NCI-H2171 treated with DMSO at 0.1 percent for 48 hours (cell line): ENCODE measurements at places on chromosomes 5 and 9.

GRCh38 chr9:114382699-114383520 lies 4.9 kb downstream of the AKNA start:
- no peak for DNase-seq

DNA sequence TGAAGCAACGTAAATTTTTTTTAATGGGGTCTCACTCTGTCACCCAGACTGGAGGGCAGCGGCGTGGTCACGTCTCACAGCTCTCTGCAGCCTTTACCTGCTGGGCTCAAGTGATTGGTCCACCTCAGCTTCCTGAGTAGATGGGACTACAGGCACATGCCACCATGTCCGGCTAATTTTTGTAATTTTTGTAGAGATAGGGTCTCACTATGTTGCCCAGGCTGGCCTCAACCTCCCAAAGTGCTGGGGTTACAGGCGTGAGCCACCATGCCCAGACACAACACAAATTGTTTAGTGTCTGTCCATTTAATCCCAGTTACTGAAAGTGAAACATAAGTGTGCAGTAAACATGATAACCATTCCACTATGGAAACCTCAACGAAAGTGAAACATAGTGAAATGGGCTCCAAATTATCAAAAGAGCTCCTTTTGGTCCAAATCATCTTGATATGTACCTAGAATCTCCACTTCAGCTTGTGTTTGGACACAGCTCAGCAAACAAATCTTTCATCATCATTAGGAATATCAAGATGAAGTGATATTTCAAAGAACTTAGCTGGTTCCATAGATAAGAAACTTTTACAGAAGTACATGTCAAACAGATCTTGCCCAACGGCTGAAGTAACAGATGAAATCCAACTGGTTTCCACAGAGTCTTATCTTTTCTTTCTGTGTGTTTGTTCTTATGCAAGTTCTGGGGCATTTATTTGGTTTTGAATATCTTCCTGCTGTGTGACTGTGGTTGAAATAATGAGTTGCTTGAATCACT lies 41.2 kb upstream of the PLPP1 start:
- DNase-seq: no peak

GRCh38 chr9:95005278-95006143 lies 279.0 kb downstream of the AOPEP start:
- DNase-seq: peak; percentile 42

- DNase-seq: no peak
These were observed 18.1 kb downstream of the MAMDC2 start for GRCh38 chr9:70061776-70062175.

GRCh38 chr9:133641396-133641655 lies 5.2 kb downstream of the DBH start:
- peak; percentile 38 for DNase-seq

- no peak for DNase-seq
These were observed 61.0 kb upstream of the RAPGEF1 start for GRCh38 chr9:131800843-131801242.

DNA sequence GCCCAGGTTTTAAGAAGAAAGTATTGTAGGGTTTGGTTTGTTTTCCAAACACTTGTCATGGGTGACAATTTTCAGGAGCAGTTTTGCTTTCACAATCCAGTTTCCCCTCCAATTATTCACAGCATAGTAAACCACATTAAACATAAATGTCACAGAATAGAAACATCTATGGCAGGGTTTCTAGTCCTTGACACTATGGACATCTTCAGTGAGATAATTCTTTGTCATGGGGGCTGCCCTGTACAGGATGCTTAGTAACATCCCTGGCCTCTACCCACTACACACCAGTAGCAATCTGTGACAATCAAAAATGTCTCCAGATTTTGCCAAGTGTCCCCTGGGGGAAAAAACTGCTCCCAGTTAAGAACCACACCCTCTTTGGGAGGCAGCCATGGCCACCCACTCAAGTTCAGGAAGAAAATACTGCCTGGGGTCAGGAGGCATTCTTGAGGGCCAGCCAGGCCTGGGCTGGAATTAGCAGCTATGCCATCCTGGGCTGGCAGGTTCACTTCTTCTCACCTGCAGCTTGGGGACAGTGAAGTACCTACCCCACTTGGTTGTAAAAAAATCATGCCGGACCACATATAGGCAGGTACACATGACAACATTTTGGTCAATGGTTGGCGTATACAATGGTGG lies 116.3 kb downstream of the HSD17B3 start:
- no peak for DNase-seq

GRCh38 chr9:78767490-78767889 lies 470.6 kb downstream of the PSAT1 start:
- DNase-seq: no peak

DNA sequence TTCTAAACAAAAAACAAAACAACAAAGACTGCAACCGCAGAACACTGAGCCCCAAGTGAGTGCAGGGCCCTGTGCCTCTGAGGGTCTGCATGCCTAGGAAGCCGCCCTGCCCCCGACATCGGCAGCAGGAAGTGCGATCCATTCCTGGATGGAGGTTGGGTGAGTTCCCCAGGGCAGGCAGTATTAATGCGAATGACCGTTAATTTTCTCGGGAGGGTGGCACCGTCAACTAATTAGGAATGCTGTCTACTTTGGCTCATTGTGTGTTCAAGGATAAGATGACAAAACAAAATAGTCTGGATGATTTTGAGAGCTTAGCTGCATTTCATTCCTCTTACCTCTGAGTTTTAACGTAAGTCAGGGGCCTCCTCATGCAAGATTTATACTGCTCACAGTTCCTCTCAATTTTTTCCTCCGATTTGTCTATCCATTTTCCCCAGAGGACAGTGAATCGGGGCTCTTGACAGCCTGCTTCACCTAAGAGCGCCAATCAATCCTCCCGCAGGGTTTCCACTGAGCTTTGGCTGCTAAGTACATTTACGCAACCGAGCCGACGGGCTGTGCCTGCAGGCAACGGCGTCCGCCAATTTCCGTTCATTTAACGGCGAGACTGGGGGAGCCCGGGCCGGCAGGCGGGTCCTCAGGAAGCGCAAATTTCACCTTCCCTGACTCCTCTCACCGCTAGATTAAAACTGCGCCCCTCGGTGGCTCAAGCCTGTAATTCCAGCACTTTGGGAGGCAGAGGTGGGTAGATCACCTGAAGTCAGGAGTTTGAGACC lies 2.9 kb upstream of the NXNL2 start:
- peak; percentile 4 for DNase-seq

DNA sequence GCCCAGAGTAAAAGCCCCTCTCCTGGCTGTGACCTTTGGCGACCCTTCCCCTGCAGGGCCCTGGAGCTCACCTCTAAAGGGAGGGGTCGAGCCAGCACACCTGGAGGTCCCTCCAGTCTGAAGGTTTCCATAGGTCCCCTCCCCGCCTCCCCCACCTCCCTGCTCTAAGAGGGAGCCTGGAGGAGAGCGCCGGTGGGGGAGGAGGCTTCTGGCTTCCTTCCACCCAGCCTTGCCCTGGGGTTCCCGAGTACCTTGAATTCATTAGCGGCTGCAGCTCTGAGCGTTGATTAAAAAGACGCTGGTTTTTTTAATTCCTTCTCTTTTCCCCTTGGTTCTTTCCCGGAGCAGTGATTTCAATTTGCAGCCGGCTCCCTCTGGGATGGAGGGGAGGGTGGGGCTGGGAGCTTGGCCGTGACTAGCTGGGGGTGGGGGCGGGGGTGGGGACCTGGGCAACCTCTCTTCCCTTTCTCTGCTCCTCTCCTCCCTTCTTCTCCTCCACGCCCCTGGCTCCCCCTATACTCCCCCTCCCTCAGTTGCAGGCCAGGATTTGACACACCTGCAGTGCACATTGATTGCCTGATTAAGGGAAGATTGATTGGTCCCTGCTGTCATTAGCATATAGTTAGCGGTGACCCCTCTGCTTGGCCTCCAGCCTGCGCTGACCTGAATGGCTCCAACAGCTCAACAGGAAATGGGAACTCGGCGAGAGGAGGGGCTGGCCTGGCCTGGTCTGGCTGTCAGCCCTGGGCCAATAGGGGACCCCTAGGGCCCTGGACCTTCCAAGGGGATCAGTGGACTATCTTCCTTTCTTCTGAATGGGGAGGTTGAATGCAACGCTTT lies 67.5 kb upstream of the RAPGEF1 start:
- peak; percentile 84 for DNase-seq

DNA sequence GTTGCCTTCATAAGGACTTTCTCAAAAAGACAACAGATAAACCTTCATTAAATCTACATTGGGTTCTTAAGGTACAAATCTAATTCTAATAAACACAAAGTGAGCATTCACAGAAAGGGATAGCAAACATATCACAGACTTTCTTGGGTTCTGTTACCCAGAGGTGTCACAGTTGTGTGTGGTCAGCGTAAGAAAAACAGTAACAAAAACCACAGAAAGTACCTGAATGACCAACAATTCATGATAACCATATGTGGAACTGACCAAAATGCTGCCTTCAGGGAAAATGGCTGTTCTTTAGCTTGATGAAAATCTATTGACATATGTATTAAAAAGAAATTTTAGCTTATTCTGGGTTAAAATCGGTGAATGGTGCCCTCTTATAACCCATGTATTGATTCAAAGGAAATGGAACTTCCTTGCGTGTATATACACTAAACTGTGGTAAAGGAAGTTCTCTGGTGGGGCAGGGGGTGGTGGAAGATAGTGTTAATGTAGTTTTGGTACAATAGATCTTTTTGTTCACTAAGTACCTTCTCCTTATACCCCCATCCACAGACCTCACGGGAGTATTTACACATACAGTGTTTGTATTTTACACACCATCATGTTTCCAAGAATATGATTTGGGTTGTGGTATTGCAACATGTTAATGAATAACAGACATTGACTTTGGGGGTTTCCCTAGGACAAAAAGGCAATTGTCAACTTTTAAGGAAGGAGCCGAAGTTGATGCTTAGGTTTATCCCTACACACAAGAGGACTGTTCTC lies 152.5 kb downstream of the APBA1 start:
- no peak for DNase-seq

DNA sequence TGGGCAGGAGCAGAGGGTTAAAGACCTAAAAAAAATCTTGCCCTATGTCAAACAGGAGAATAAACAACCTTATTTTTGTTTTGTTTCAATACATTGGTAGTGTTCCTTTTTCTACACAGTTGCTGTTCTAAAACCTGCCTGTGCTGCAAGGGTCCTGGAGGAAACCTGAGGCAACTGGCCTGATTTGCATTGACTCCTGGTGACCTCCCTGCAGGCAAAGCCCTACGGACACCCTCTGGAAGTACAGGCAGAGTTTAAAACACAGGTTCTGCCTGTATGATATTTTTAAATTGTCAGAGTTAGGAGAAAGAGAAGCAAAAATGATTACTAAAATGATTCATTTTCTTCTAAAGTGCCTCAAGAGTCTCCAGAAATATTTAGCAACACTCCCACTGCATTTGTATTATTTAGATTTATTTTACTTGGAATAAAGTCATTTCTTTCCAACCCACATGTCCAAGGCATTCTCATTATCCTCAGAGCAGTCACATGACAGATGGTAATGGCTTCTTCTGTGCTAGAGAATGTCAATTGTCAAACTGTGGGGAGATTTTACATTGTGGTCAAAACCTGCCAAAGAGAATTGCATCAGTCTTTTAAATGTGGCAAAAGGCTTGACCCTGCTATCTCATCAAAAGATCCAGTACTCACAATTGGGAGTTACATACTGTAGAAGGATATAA lies 559.6 kb downstream of the CETN3 start:
- DNase-seq: no peak

DNA sequence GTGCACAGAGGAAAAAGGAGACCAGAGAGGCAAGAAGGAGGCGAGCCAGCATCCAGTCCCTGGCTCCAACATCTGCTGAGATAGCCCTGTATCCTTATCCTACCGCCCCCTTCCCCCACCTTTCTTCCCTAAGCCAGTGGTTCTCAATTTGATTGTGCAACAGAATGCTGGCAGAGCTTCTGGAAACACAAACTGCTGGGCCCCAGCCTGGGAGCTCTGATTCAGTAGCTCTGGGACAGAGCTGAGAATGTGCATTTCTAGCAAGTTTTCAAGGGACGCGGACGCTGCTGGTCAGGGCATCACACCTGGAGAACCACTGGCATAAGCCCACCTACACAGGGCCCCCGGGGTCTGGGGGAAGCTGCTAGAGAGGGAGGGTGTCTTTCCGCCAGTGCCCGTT lies 21.1 kb downstream of the AK8 start:
- no peak for DNase-seq

- peak; percentile 88 for DNase-seq
These were observed 28.1 kb downstream of the SLIT3 start for GRCh38 chr5:169272731-169273427.

GRCh38 chr9:133812941-133813748 lies 75.0 kb upstream of the SARDH start:
- no peak for DNase-seq

- peak; percentile 67 for DNase-seq
These were observed 96.1 kb downstream of the WDR41 start for GRCh38 chr5:77396017-77396416.

GRCh38 chr5:56898213-56898612 lies 11.2 kb upstream of the SETD9 start:
- DNase-seq: no peak

- DNase-seq: no peak
These were observed 10.1 kb downstream of the RNF145 start for GRCh38 chr5:159199225-159199624.

DNA sequence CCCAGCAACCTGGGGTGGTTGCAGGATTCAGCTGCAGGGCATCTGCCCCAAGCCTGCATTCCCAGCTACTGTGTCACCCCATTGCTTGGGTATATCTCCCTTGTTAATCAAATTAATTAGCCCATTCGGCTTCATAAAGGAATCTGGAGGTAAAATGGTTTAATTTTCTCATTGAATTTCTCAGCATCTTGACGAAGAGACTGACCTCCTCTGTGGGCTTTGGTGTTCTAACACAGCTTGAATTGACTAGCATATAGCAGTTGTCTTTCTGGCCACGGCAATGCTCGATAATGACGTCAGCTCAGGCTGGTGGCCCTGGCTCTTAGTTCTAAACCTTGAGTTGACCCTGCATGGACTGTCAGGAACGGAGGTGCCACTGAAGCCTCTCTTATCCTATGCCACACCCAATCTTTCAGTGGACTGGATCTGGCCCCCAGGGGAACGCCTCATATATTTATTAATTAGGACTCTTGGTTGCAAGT lies 72.4 kb downstream of the MSX2 start:
- DNase-seq: no peak

DNA sequence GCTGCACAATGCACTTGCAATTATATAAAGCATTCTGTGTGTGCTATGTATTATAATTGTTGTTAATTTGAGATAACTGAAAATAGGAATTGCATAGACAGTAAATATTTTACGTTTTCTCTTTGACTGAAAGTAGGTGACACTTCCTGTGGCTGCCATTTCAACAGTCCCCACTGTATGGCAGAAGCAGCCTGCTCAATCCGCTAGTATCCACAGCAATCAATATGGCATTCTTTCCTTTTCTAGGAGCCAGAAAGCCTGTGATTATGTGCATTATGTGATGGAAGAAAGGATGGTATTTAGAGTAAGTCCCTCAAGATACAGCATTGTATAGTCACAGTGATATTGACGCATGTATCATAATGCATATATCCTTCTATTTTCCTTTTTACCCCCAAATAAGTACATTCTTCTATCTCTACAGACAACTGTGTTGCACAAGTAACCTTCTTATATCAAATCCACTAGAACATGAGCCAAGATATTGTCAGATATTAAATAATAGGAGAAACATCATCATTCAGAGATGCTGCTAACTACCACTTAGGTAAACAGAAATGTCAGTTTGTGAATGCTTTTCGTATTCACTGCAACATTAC lies 59.7 kb downstream of the CARTPT start:
- peak; percentile 19 for DNase-seq
